NCI-H1417 (cell line): ENCODE measurements at places on chromosomes 2 and 18.
A peak's percentile ranks its signal among the peaks of the same experiment; 100 is the strongest.

DNA sequence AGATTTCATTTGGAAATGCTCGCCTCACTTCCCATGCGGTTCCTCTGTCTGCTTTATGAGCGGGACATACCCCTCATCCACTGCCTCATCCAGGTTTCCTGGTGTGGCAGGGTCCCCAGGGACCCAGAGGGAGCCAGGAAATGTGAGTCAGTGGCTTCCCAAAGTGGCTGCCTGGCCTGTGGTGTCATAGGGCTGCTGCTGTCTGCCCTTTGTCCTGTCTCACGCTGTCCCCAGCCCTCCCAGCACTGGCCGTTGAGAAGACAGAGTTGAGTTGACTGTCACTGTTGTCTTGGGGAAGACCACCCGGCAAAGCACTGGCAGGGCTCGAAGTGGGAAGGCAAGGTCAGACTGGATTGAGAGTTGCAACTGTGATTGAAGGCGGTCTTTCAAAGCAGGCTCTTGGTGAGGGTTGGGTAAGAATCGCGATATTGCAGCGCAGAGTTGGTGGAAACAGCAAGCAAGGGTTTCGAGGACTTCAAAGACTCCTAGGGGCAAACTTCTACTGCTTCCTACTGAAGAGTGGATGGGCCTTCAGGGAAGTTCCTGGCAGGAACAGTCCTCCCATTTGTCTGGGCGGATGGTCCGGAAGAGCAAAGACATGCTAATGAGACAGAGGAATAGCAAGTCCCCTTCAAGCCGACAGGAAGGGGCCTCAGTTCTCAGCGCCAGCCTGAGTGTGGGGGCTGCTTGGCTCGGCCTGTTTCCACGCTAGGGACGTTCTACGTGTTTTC, 33.9 kb downstream of the RAB31 start:
- no peak for DNase-seq

- DNase-seq, result no peak
Observed at GRCh38 chr18:9210966-9211365, 74.4 kb downstream of the ANKRD12 start.

DNA sequence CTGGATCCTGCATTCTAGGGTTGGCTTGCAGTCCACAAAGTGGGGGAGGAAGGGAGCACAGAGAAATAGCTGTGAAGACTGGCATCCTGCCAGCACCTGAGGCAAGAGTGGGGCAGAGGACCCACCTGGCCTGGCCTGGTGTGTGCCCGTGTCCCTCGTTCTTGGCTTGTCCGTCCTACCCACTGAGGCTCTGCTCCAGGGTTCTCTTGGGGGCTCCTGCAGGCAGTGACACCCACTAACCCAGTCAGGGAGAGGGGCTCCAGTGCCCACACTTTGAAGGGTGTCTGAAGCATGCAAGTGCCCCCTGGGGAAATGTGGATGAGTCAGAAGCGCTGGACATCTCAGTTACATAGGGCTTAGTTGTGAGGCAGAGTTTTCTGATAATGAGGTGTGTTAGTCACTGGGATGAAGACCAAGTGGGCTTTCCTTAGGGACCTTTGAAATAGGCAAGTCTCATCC, 79.4 kb downstream of the SLC4A3 start:
- DNase-seq, result no peak

DNA sequence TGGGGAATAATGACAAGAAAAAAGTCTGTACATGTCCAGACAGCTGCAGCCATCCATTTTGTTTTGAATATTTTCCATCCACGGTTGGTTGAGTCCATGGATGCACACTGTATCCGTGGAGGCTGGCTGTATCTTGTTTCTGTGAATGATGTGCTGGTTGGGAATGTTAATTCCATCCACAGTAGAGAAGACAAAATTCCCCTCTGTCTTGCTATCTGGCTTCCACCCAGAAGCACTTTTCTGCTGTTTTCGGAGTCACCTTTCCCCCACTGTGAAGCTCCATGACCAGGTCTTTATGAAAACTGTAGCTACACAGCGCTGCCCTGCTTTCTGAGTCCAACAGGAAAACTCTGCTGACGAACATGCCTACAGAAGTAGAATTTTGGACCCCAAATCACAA, 122.3 kb downstream of the HRH4 start:
- DNase-seq, result no peak

DNA sequence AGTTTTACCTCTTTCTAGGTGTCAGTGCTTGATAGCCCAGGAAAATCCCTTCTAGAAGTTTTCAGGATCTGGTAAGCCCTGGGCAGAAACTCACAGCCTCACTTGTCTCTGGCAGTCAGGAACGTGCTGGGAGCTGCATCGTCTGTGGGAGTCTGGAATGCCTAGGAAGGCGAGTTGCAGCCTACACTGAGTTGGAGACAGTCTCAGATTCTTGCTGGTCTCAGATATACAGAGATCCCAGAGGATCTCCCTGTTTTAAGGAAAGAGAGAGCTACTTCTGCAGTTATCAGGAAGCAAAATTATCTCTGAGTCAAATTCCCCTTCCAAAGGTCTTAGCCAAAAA, 104.4 kb upstream of the CDC42EP3 start:
- DNase-seq, result no peak

- DNase-seq, result no peak
Observed at GRCh38 chr2:190740449-190740848, 91.6 kb downstream of the NAB1 start.

- DNase-seq, result no peak
Observed at GRCh38 chr2:60303680-60304079, 249.8 kb downstream of the BCL11A start.

DNA sequence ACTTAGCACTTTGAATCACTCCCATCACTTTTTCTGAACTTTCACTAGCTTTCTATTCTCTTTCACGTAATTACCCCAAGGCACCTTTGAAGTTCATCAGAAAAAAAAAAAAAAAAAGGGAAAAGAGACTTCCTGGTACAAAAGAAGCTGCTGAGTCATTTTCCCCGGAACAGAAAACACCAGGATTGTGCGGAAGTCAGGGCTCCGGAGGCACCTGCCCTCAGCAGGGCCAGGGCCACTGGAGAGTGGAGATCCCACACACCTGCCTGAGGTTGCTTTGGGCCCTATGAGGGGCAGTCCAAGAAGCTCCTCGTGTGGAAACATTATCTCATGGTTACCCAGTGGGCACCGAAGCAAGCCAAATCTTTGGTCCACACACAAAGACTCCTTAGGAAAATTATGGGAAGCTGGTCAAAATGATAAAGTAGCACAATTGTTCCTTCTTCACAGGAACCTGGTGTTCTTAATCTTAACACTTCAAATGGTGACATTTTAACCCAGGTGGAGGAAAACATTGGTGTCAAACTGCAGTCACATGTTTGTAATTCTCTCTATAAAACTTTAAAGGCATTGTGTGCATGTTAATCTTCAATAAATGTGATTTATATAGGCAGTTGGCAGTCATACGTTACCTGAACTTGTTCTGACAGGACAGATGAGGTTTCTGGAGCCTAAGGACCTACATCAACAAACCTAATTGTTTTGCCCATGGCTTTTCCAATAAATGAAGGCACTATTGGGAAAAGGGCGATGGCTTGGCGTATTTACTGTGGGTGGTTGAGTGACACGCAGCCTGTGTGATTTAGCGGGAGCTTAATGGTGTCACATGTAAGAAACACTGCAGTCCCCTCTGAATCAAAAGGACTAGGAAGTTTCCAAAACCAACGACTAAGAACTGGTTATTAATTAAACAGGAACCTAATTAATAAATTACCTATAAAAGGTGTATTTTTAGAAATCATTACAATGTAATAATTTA, 23.4 kb upstream of the FAM110C start:
- peak; percentile 70 for DNase-seq

- DNase-seq, result no peak
Observed at GRCh38 chr2:29017716-29018435, 36.8 kb downstream of the TOGARAM2 start.

- DNase-seq, result no peak
Observed at GRCh38 chr2:107635883-107636282, 190.8 kb upstream of the RGPD4 start.

- no peak for DNase-seq
Observed at GRCh38 chr18:57533868-57534510, 52.5 kb downstream of the FECH start.

- no peak for DNase-seq
Observed at GRCh38 chr2:128303095-128303791, 15.4 kb downstream of the HS6ST1 start.

- no peak for DNase-seq
Observed at GRCh38 chr18:78836838-78837237, 142.8 kb upstream of the SALL3 start.

GRCh38 chr2:224971214-224971613, 71.1 kb downstream of the DOCK10 start:
- DNase-seq, result peak; percentile 47
